ENCODE measurements at places on chromosomes 13 and 19. TPM values are rescaled to one million over a fixed set of nuclear protein-coding genes. Genes with fewer than 3 reads are reported as not detected.

CKM gene
- not detected for total RNA-seq

ZNF432 gene
- total RNA-seq = 15.1 TPM

VSTM1 gene
- not detected for total RNA-seq

FFAR2 gene
- 0.17 TPM for total RNA-seq

KLHL26 gene
- 16.7 TPM for total RNA-seq

TMEM150B gene
- 10.1 TPM for total RNA-seq

CYP2S1 gene
- 90.1 TPM for total RNA-seq

CABP5 gene
- total RNA-seq = not detected

PRR20B gene
- total RNA-seq = not detected

OVOL3 gene
- total RNA-seq = not detected

LHFPL6 gene
- 30.2 TPM for total RNA-seq

NPHS1 gene
- 0.06 TPM for total RNA-seq

COX7A1 gene
- total RNA-seq = 55.7 TPM

FAM216B gene
- not detected for total RNA-seq

DLEU7 gene
- total RNA-seq = 0.60 TPM

SYNGR4 gene
- total RNA-seq = not detected

KRTDAP gene
- total RNA-seq = not detected

KLK1 gene
- 1.5 TPM for total RNA-seq

FPR1 gene
- 9.3 TPM for total RNA-seq

GIPR gene
- total RNA-seq = 10.3 TPM

ZNF563 gene
- total RNA-seq = 2.9 TPM

C3 gene
- total RNA-seq = 486 TPM
